ENCODE measurements at places on chromosomes 12 and 14.

DNA sequence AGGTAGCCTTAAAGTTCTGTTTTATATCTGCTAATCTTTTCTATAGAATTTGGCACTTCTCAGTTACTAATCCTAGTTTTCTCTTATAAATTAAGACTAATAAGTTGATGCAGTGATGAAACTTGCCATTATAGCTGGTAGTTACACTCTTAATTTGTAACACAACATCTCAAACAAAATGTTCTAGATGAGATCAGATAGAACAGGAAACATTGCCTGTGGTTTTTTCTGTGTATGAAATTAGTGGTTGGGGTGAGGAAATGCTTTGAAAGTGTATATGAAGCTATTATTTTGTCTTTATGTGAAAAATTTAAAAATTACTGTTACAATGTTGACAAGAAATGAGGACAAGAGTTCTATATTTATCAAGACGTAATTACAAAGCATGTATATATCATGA lies 91.9 kb downstream of the PCNX1 start:
- DNase-seq = no peak

DNA sequence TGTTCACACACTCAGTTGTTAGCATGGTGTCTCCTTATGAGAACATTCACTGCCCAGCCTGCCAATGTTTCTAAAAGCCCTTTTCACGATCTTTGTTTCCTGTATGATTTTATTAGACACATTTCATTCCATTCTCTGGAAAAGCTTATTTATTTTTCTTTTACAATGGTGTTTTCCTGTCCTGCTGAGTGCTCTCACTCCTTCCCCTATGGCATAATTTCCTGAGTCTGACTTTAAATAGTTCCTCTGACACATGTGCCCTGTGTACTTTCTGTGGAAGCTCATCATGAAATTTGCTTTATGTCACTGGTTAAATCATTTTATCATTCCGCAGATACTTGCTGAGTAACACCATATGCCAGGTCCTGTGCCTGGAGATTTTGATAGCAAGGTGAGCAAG lies 612.0 kb downstream of the FLRT2 start:
- DNase-seq = no peak

DNA sequence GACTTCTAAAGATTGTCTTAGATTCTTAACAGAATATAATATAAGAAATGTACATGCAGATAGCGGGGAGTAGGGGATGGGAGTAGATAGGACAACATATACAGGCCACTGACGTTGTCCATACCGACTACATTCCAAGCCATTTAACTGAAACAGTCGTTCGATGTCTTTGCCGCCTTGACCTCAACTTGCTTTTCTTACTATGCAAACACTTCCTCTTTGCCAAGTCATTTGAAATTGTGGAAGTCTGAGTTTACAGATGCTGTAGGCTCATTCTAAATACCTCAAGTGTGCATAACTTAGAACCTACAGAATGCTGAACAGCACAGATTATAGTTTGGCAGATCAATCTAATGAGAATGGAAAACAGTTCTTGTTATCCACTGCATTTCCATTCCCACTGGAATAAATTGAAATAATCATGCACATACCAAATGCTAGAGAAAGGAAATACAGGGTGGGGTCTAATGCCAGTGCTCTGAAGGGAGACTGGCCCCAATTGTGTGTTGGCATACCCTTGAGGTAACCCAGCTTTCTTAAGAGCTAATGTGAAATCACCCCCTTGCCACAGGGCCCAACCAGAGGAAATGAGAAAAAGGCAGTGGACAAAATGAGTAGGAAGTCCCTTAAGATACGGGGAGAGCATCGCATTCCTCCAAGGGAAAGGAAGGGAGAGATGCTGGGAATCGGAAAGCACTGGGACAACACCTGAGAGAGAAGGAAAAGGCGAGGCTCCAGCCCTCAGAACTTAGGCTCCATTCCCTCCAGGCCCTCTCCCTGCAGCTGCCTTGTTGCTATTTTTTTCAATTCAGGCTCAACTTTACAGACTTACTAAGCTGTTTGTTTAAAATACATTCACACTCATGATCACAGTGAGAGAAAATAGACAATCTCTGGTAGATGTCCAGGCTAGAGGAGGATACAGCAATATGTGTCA lies 380.9 kb upstream of the TMTC1 start:
- no peak for DNase-seq

DNA sequence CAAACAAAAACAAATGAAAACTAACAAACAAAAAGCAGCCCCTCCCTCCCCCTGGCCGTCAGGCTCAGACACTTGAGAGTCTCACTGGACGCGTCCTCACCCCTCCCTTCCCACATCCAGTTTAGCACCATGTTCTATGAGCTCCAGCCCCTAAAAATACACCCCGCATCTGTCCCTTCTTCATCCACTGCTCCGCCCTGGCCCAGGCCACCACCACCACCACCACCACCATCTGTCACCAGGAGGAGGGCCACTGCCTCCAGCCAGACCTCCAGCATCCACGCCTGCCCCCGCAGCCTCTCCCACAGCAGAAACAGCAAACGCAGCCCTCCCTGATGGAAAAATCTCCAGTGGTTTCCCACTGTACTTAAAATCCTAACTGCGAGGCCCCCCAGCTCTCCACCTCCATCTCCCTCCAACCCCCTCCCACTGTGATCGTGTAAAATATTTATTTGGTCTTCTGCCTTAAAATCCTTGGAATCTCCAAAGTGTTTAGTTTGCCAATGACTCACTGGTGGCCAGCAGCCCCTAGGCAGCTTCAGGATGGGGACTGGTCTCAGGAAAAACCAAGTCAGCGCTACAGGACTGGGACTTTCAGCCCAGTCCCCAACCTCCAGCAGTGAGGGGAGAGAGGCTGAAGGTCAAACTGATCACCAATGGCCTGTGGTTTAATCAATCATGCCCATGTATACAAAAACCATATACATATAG lies 95.1 kb downstream of the SCARB1 start:
- DNase-seq = no peak

DNA sequence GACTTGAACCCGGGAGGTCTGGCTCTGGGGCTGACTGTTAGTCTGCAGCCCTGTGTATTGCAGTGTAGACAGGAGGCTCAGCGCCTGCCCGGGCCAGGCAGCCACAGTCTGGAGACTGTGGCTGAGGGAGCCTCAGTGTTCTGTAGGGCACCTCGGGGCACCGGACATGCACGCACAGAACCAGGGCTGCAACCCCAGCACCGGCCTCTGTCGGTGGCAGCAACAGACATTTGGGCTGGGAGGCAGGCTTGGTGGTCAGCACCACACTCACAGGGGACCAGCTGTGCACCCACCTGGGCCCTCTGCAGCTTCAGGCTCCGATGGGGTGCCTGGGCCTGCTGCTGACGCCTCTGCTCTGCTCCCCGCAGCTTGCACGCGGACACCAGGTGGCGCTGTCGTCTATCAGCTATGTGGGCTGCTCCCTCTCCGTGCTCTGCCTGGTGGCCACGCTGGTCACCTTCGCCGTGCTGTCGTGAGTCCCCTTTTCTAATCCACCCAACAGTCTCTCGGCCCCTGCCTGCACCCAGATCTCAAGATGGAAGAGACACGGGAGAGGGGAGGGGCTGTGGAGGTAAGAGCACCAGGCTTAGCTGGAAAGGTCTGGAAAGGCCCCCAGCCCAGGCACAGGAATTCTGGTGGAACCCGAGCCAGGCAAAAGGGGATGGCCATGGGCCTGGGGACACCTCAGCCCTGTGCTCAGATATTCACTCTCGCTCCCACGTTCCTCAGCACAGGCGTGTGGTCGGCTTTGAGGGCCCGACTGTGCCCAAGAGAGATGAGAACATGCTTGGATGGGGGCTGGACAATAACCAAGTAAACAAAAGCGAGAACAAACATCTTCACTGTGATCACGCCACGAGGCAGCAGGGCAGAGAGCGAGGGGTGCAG lies 151.0 kb downstream of the ADGRD1 start:
- DNase-seq = peak; percentile 64

DNA sequence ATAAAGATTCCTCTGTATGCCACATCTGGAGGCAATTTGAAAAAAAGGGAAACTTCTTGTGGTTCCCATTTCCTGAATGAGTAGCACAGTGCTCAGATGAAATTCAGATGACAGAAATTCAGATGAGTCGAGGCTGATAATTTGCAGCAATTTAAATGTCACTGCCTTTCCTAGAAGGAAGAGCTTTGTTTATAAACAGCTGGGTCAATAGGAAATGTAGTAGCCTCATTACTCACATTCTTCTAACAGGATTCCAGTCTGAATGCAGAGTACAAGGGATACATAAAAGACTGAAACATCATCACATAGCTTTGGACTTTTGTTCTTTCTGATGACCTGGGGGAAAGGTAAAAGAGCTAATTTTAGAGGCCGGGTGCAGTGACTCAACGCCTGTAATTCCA lies 11.3 kb upstream of the DACT1 start:
- DNase-seq = no peak

- no peak for DNase-seq
These were observed 19.5 kb downstream of the TMED10 start for GRCh38 chr14:75156901-75157300.
